ENCODE measurements at places on chromosomes 2 and 18.

DNA sequence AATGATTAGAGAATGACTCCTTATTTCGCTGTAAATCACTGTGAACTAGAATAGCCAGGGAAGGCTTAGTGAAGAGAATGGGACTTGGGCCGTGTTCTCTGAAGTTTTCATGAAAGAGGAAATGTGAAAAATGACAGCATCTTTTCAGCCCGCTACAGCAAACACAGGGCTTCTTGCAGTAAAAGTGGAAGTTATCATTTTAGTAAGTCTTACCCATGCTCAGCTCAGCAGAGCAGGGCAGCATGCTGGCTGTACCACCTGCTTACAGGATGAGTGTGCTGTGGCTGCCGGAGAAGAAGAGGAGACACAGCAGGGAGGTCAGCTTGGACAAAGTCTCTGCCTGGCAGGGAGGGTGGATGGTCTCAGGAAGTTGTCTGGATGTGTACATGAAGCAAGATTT, 300.7 kb upstream of the DLGAP1 start:
- DNase-seq: no peak

- DNase-seq: no peak
These were observed 17.0 kb upstream of the SCYGR1 start for GRCh38 chr2:227404585-227405271.

- no peak for DNase-seq
These were observed 117.1 kb downstream of the RNF144A start for GRCh38 chr2:7034303-7034702.

GRCh38 chr2:162327134-162327769, 8.8 kb upstream of the IFIH1 start:
- DNase-seq: no peak

DNA sequence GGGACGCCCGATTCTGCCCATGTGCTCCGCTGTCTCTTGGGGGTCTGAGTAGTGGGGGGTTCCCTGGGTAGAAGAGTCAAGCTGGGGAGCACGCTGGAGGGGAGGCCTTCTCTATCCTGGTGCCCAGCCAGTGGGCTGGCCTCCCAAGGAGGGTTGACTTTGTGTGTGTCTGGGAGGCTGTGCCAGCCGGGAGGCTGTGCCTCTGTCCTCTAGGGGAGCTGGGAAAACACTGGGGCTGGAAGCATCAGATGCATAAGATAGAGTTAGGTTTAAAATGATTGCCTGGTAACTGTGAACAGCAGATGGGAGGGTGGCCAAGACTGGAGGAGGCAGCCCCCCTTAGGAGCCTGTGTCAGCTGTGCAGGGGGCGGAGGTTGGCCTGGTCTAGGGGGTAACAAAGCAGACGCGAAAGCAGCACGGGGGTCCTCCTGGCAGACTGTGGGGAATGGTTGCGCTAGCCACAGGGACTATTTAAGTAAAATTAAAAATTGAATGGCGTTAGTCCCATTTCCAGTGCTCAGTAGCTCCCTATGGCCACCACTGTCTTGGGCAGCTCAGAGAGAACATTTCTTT, 1.3 kb downstream of the ING5 start:
- no peak for DNase-seq

- DNase-seq: no peak
These were observed 261.1 kb downstream of the ANAPC1 start for GRCh38 chr2:111622859-111623258.

DNA sequence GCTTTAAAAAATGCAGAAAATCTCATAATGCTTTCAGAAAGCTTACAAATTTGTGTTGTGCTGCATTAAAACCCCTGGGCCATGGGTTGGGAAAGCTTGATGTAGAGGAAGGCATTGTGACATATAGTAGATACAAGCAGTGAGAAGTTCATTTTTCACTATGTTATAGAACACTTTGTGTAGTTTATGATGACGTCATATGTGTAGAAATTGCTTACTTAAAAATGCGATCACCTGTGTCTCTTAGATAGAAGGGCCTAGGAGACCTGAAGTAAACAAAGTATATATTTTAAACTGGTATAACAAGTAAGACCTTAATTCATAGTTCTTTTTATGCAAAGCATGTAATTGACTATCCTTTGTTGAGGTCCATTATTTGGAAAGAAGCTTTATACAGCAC, 393.5 kb downstream of the ARHGAP15 start:
- DNase-seq: no peak

DNA sequence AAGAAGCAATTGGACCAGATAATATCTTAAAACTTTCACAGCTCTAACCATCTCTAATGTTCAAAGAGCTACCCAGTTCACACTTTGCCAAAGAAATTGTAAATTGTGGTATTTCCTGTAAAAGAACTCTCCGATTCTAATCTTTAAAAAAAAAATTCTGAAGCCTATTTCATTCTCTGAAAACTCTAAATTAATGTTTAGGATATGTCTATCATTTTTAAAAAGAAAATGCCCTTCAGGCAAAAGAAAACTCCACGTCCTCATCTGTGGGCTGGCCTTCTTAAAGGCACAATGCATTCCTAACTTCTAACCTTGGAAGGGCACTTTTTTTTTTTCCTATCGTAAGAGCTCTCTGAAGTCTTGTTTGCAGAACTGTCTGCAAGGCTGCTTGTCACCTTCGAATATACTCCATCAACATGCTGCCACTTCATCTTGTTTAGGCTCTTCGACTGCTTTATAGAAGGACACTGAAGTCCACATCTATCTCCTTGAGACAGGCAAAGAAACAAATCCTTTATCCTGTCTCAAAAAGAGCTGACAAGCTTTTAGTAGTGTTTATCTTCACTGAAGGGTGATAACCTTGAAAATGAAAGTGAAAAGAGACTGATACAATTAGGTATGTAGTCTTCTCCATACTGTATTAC, 124.3 kb upstream of the SLC39A10 start:
- DNase-seq: no peak

- DNase-seq: no peak
These were observed 237.2 kb upstream of the SPRED2 start for GRCh38 chr2:65669574-65669973.

- no peak for DNase-seq
These were observed 66.2 kb downstream of the BCL2L11 start for GRCh38 chr2:111186933-111187332.

DNA sequence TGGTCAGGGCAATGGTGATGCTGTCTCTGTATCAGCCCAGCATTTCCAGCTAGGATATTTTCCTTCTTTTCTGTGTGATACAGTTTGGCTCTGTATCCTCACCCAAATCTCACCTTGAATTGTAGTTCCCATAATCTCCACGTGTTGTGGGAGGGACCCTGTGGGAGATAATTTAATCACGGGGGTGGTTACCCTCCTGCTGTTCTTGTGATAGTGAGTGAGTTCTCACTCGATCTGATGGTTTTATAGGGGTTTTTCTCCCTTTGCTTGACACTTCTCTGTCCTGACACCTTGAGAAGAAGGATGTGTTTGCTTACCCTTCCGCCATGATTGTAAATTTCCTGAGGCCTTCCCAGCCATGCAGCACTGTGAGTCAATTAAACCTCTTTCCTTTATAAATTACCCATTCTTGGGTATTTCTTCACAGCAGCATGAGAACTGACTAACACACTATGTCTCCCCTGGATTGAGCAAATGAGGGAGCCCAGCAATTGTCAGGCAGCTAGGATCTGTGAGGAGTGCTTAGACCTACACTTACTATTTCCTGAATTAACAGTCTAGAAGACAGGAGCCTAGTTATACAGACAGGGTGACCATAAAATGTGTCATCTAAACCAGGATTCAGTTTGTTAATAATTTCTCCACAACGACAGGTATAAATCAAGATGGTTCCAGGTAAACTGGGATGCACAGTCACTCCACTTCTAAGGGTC, 6.0 kb downstream of the SCN2A start:
- DNase-seq: no peak

GRCh38 chr2:160347269-160347863, 146.2 kb downstream of the RBMS1 start:
- DNase-seq: no peak

GRCh38 chr18:77765468-77765867, 515.8 kb downstream of the GALR1 start:
- no peak for DNase-seq

DNA sequence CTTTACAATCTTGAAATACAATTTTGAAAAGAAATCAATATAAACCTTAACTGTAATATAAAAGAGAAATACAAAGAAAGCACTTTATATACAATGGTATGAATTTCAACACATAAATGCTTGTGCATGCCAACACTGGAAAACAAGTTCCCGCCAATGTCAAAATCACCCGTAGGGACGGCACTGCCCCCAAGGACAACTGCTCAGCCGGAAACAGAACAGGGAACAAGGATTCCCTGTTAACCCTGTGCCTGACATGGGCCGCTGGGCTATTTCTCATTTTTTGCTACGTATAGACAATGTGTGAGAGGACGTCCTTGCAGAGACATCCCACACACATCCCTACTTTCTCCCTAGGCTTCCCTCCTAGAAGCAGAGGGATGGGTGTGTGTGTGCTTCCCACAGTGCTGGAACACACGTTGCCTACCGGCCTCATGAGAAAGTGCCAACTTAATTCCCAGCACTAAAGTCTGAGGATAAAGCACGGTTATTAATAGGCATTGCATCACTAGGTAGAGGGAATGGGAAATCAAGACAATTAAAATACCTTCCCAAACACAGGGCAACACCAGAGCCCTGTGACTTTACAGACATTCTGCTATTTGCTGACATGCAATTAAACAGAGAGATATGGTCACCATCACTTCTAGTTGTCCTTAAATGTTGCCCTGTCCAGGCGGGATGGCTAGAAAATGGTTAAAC, 14.4 kb downstream of the AFG3L2 start:
- DNase-seq: no peak

- no peak for DNase-seq
These were observed 229.3 kb downstream of the HNMT start for GRCh38 chr2:138193416-138194213.

- DNase-seq: no peak
These were observed 8.8 kb downstream of the EFEMP1 start for GRCh38 chr2:55914786-55915185.

DNA sequence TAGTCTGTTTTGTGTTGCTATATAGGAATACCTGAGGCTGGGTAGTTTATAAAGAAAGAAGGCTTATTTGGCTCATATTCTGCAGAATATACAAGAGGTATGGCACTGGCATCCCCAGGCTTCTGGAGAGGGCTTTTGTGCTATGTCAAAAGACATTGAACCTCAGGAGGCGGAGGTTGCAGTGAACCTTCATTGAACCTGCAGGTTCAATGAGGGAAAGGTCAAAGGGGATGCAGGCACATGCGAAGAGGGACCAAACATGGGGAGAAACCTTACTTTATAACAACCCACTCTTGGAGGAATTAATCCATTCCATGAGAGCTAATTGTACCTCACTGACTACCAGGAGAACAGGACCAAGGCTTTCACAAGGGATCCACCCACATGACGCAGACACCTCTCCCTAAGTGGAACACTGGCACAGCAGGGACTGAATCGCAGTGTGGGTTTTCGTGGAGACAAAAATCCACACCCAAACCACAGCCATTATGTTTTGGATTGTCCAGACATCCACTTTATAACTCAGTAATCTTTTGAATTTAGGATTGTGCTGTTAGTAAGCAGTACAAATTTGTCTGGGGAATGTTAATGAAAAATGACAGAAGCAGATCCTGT, 4.1 kb upstream of the SERPINB8 start:
- no peak for DNase-seq

DNA sequence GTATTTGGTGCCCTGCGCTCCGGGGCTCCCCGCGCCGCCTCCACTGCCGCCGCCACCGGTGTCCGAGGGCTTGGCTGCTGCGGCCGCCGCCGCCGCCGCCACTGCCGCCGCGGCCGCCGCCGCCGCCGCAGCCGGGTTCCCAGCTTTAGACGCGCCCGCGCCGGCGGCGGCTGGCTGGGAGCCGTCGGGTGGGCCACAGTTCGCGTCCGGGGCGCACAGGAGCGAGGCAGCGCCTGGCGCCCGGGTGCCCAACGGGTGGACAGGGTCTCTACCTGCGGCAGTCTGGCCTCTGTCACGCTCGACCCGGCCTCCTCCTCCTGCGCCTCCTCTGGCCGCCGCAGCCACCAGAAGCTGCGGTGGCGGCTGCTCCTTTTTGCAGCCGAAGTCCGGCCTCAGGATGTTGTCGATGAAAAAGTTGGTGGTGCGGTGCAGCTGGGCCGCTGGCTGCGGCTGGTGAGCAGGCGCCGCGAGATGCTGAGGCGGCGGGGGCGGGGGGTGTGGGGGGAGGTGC, 951 bp downstream of the EN1 start:
- DNase-seq: no peak

DNA sequence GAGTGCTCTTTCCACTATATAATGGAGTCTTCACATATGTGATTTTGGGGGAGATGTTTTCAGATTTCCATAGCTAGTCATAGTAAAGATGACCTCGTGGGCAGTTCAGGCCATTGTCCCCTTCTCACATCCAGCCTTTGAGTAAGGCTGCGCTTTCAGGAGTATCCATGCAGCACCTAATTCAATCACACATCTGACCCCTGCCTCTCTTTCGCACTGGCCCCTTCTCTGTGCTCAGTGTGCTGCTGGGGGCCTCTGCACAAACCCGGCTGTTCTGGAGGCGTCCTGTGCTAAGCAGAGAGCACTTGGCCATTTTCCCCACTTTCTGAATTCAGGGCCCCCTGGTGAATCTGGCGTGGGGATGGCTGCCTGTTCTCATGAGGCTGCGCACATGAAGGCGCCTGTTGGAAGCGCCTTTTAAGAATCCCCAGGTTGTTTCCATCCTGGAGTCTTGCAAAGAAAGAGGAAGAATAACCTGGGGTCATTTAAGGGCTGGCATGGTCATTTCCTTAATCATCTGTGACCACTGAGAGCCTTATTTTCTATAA, 96.0 kb upstream of the ALPP start:
- DNase-seq: no peak

Data from DMS79 (cell line).